ENCODE measurements at places on chromosomes 5 and 9. TPM values are rescaled to one million over a fixed set of nuclear protein-coding genes. Genes with fewer than 3 reads are reported as not detected.

Gene BTNL3
- total RNA-seq: 0.13 TPM

Gene PCDHGA5
- 5.4 TPM for total RNA-seq

DNA sequence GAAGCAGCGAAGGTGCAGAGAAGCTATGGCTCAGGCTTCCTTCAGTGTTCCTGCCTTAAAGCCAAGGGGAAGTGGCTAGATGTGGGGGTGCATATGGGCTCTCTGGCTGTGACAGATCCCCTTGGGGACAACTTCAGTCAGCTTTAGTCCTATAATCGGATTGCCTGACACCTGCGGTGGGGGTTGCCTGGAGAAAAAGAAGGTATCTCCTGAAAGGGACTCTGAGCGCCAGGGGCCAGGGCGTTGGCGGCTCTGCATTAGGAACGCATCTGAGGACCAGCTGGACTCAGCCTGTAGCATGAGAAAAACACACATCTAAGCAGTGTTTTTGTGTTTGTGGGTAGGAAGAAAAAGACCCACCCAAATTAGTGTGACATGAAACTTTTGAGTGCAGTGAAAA, 84.3 kb upstream of the OTULINL start:
- no peak for DNase-seq

DNA sequence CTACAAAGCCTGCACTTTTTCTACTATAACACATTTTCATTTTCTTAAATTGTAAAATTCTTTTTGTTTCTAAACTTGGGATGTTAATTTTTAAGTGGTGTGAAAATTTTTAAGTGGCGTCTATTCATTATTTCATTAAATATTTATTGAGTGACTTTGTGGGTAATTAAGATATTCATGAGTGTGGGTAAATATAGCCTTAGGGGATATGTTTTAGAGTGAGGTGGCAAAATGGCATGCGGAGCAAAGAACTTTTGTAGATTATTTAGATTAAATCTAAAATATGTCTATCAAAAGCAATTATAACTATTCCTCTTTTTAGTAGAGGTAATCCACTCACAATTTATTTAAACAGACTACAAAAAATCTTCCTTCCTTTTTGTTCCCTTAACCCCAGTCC, 188.4 kb downstream of the PCSK1 start:
- DNase-seq: no peak

DNA sequence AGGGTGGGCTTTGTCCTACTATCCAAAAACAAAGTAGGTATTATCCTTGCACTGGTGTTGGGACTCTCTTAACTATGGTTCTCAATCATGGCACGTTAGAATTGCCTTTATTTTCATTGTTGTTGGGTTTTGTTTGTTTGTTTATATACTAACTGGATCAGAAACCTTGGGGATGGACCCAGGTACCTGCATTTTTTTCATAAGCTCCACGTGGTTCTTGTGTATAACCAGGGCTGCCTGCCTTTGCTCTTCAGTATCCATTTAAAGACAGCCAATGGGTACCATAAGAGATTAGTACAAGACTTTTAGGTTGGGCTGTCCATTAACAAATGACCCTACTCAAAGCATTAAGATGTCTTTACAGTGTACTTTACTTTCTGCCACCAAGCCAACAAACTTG, 2.5 kb upstream of the SSBP2 start:
- no peak for DNase-seq

GRCh38 chr9:89458768-89459496, 39.0 kb downstream of the SEMA4D start:
- no peak for DNase-seq

DNA sequence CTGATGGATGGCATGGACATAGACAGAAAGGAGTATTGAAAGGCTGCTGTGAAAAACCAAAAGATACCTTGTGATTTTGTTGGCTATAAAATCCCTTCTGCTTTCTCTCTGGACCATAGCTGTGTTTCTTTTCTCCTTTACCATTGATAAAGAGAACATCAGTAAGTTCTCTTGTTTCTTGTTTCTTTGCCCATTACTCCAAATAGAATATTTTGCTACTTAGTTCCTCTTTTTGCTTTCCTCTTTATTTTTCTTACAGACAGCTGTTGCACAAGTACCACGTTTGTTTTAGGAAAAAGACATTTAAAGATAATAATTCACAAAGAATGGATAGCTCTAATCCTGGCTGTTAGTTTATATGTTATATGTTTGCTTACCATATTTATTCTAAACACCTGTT, 1129.2 kb downstream of the DTWD2 start:
- no peak for DNase-seq

DNA sequence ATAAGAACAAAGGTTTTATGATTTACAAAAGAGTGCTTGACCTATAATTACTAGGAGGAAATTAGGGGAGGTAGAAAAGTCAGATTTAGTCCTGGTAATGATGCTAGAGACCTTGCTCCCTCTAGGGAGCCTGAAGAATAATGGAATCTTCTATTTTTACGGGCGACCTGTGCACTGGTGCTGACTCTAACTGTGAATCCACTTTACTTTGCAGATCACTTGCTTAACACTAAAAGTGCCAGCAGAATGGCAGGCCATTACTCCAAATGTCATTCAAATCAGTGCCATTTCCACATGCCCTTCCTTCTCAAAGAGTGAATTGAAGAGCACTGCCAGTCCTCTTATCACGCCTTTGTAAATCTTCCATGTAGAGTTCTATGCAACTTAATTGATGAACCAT, 359.4 kb upstream of the ARRDC3 start:
- no peak for DNase-seq

Measured in esophagus muscularis mucosa (tissue), 4 donors.